ENCODE measurements at places on chromosomes 1 and 21. TPM values are rescaled to one million over a fixed set of nuclear protein-coding genes. Genes with fewer than 3 reads are reported as not detected.

The PADI2 gene
- 0.08 TPM for total RNA-seq

DNA sequence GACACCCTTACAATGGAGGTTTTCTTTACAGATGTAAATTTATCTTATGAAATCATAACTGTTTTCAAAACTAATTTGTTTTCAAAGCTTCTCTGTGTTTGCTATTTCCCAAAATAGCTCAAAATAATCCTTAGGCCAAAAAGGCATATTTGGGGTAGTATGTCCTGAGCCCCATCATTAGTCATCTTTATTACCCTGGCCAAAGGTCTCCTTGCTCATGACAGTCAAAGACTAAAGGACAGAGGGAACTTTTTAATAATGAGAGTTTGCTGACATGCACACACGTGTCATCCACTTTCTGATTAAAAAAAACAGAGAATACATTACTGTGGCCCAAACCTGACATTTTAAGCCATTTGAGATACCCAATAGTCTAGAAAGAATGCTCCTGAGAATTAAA, 221.9 kb upstream of the DUSP10 start:
- DNase-seq: no peak

DNA sequence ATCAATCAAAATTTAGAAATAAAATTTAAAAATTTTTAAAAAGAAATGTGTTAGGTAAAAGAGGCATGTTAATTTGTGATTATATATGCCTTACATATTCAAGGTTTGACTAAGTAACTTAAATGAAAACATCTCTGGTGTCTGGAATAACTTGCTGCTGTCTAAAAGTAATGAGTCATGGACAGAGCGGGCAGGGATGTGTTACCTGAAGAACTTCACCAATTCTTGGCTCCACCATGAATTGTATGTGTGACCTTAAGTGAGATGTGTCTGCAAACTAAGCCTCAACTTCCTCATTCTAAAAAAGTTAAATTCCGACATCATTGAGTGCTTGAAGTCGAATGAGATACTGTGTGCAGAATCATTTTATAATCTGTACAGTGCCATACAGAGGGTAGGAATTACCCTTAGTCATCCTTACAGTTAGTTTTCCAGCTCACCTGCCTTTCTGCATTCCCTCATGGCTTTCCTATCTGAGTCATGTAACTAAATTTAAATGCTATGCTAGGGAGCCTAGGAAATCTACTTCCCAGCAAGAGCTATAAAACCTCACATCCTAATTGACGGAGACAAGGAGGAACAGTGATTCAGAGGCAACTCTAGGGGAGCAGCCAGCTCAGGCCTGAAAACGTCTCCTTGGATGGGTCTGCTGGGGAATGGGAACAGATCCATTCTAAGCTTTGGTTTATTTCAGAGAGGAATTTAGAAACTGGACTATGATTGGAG, 100.7 kb upstream of the TSPAN2 start:
- DNase-seq: no peak

GRCh38 chr21:44875316-44875700, 1.8 kb upstream of the PTTG1IP start:
- no peak for DNase-seq

DNA sequence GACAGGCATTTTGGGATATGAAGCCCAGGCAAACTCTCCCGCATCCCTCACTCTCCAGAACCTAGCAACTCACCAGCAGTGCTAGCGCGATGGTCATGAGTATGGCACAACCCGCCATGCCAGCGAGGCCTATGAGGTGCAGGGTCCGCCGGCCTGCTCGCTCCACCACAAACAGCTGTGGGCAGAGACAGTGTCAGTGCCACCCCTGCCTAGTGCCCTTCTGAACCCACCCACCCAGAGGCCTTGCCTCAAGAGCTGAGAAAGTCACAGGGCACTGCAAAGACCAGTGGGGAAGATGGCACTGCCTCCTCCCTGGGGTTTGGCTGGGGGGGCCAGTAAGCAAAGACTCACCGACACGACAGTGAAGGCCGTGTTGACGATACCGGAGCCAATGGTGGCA, 29.8 kb downstream of the SLC2A1 start:
- DNase-seq: no peak

DNA sequence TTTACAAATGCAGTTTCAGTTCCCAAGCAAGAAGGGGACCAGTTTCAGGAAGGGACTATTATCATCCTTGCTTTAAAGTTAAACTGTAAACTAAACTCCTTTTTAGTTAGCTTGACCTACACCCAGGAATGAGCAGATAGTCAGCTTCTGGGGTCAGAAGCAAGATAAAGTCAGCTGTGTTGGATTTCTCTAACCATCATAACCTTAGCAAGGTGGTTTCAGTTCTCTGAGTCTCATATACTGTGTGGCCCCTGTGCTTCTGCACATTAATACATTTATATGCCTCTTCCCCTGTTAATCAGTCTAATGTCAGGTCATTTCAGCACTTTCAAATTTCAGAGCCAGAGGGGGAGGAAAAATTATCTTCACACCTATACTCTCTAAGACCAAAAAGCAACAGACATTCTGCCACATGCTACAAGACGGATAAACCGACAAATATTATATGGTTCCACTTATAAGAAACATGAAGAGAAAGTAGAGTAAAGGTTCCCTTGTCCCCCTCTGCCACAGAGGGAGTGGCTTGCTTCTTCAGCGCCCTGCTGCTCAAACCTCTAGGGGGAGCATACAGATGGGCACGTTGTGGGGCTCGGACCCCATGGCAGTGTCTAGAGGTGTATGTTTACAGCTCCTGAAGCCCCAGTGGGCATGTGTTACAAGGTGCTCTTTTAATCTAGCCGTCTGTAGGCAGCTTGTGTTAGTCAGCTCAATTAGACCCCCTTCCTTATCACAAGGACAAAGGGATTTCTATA, 89.1 kb downstream of the SMYD3 start:
- DNase-seq: no peak

DNA sequence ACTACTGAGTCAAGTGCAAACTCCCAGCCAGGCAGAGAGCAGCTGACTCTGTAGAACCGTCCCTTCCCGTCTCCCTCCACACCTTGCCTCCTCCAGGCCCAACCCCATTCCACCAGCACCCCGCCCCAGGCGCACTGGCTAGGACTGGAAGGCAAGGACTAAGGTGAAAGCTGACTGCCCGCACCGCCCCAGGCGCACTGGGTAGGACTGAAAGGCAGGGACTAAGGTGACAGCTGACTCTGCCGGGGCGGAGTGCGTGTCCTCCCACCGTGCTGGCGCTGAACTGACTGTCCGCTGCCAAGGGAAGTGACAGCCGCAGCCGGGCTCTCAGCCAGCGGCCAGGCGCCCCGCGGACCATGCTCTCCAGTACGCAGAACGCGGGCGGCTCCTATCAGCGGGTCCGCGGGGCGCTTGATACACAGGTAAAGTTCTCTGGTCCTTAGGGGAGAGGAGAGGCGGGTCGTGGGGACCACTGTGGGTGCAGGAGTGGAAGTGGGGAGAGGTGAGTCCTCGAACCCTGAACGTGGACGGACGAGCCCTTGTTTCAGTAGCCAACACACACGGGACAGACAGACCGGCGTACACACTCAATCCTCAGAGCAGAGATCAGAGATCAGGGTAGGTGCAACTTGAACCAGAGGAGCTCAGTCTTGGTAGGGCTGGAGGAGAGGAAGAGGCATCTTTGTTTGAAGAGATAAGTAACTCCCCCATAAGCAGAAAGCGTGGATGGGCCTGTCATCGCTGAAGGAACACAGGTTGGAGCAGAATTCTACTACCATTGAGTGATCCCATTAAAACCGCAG, 58.0 kb downstream of the RBM11 start:
- DNase-seq: no peak

DNA sequence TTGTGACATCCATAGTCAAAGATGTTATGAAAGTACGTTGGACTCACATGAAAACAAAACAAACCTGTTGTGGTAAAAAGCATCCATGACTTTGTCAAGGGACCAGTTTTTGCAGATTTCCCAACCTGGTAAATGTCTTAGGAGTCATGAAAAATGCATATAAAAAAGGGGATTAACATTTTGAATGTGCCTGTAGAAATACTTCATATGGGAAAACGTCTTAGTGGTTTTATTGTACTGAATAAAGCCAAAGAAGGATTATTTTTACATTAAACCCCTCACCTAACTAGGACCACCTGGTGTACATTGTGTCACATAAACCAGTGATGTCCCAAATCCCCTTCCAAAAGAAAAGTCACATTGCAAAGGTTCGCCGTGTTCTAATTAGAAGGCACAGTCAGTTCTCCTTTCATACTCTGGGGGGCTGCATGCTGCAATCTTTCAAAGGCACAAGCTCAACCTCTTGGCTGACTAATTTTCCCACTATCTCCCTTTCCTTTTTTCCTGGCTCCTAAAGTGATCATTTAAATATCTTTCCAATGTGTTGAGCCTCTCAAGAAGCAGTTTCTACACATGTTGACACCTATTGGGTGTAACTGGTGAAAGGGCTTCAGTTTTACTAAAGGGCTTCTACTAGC, 119.8 kb upstream of the SPAG17 start:
- no peak for DNase-seq

The AKNAD1 gene
- not detected for total RNA-seq

GRCh38 chr21:45591619-45592207, 49.5 kb upstream of the SLC19A1 start:
- no peak for DNase-seq

The IL23R gene
- 7.5 TPM for total RNA-seq

- DNase-seq: no peak
Observed at GRCh38 chr1:171663854-171664575, 11.5 kb upstream of the MYOC start.

The SV2A gene
- 5.4 TPM for total RNA-seq

GRCh38 chr21:43982489-43983078, 29.5 kb upstream of the TRAPPC10 start:
- DNase-seq: no peak

DNA sequence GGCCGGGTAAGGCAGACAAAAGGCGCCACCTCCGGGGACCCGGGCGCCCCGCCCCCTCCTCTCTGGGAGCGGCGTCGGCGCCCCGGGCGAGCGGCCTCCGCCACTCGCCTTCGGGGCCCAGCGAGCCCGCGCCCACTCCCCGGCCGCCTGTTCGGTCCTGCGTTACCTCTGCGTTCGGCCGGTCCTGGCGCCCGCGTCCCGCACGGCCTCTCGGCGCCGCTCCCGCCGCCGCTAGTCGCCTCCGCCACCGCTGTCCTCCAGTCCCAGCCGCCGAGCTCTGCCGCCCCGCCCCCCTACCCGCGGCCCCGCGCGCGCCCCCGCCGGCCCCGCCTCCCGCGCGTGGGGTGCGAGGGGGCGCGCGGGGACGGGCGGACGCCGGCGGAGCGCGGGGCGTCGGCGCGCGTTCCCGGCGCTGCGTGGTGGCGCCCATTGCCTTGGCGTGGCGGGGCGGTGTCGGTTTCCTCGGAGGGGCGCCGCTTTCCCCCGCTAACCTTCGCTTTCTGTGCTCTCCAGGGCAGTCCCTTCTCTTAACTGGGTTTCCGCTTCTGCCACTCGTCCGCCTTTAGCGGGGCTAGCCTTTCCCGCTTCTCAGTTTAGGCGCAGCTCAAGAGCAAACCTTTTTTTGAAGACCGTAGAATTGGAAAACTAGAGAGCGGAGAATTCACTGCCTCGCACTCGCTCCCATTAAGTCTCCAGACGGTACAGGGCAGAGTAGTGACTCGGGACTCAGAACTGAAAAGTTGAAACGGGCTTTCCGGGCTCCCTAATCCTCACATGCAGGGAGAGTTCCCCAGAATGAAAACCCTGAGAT, at the start of gene HP1BP3:
TSS of gene HP1BP3 (minus strand) at position 279 of the 811 bp plus-strand sequence. CDS start 6,867 bp downstream, outside the sequence.
- DNase-seq: peak; percentile 79

The OR2T11 gene
- total RNA-seq: not detected

The ANKRD35 gene
- 0.42 TPM for total RNA-seq

- DNase-seq: no peak
Observed at GRCh38 chr1:225626698-225627097, 26.2 kb downstream of the ENAH start.

- DNase-seq: no peak
Observed at GRCh38 chr1:200388791-200389190, 21.0 kb downstream of the ZNF281 start.

The PDC gene
- total RNA-seq: not detected

GRCh38 chr1:156648951-156649350, 7.0 kb downstream of the BCAN start:
- no peak for DNase-seq

The ST6GALNAC3 gene
- 0.24 TPM for total RNA-seq

GRCh38 chr1:26541816-26542711, 12.5 kb downstream of the RPS6KA1 start:
- DNase-seq: peak; percentile 59

GRCh38 chr1:12314333-12314903, 84.6 kb downstream of the VPS13D start:
- DNase-seq: no peak

- no peak for DNase-seq
Observed at GRCh38 chr1:153626904-153627714, at the start of gene S100A13. Gene S100A13, minus strand, starts transcription at chr1:153627505. Its CDS starts 1,033 bp downstream, at chr1:153626472.

GRCh38 chr1:111571987-111572386, 47.6 kb upstream of the RAP1A start:
- no peak for DNase-seq

The TARDBP gene
- 201 TPM for total RNA-seq

The WNT2B gene
- 0.05 TPM for total RNA-seq

The LRRC71 gene
- not detected for total RNA-seq

- DNase-seq: no peak
Observed at GRCh38 chr1:108843390-108844137, 13.3 kb downstream of the AKNAD1 start.

DNA sequence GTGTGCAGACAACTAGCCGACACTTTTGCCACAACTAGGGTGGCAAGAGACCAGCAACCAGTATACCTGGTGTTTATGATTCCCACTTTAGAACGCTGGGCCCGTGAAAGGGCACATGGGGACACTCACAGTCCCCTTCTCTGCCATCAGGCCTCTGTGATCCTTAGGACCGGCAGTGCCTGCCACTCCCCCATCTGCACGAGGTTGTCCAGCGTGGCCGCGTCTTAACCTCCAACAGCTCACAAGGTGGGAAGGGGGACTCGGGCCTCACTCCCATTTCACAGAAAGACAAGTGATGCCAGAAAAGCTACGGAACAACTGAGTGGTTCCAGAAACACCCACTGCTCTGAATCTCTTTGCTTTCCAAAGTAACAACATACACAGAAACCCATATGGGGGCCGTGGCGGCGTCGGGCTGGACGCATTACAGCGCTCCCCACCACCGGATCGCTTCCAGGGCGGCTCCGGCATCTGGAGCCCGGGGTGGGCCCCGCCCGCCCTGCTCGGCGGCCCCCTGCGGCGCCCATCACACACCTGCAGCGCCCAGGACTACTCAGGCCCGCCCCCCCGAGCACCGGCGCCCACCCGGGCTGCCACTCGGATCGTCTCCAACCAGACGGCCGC, 1.0 kb downstream of the ZNF496 start:
- DNase-seq: no peak

DNA sequence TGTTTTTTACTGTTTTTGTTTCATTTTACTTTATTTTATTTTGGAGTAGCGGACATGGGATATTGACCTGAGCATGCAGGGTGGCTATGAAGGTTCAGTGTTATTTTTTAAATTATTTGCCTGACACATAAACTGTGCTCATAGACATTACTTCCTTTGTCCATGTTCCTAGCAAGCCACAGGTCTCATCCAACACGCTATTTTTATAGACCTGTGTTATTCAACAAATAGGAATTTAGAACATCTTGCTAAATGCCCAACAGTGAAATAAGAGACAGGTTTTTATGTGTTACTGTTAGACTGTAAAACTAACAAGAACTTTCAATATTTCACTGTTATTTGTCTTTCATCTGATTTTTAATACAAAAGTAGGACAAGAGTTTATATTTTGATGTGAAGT, 756.4 kb downstream of the KCNT2 start:
- DNase-seq: no peak

- DNase-seq: no peak
Observed at GRCh38 chr1:40897513-40897912, 35.4 kb upstream of the CITED4 start.

The S100A1 gene
- not detected for total RNA-seq

The LDLRAD1 gene
- not detected for total RNA-seq

All from activated T-cell treated with anti-CD3 and anti-CD28 coated beads, Interleukin-2, amount 50 U/mL, for 4 hours (primary cell).